Neural progenitor cell (in vitro differentiated cells): ENCODE measurements at places on chromosomes 6 and 20.

GRCh38 chr6:113954653-113955052 lies 16.3 kb downstream of the HDAC2 start:
- no peak for DNase-seq

GRCh38 chr6:138734585-138734984 lies 39.0 kb upstream of the CCDC28A start:
- no peak for DNase-seq

- DNase-seq: no peak
Measured at GRCh38 chr6:111423960-111424846, 58.8 kb downstream of the REV3L start.

DNA sequence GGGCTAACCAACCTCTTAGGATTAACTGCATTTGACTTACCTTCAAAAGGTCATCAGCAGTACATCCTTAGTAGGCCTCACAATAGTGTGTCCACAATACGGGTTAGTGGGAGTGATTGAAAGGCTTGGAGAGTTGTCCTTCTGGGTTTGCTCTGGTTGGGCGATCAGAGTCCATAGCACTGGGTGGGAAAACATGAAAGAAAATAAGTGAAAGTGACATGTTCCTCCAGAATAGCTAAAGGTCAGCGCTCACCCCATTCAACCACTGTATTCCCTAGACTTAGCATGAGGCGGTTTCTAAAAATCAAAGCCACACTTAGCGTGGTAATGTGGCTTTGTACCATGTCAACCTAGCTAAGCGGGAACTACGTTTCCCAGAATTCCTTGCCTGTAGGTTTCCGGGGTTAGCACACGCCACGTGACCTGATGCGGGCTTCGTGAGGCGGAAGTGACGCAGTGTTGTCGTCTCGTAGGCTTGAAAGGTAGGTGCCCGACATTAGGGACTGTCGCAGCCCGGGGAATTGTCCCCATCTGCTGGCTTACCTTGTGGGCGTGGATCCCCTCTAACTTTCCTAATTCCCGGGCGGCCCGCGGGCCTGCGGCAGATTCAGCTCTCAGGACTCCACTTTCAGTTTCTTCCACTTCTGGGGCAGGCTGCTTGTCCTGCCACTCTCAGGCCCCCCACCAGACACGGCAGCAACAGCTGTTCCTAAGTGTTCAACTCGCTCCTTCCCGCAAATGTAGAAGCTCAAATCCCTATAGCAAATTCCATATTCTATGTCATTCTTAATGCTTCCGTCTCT lies 19.8 kb upstream of the SCP2D1 start:
- peak; percentile 93 for DNase-seq

DNA sequence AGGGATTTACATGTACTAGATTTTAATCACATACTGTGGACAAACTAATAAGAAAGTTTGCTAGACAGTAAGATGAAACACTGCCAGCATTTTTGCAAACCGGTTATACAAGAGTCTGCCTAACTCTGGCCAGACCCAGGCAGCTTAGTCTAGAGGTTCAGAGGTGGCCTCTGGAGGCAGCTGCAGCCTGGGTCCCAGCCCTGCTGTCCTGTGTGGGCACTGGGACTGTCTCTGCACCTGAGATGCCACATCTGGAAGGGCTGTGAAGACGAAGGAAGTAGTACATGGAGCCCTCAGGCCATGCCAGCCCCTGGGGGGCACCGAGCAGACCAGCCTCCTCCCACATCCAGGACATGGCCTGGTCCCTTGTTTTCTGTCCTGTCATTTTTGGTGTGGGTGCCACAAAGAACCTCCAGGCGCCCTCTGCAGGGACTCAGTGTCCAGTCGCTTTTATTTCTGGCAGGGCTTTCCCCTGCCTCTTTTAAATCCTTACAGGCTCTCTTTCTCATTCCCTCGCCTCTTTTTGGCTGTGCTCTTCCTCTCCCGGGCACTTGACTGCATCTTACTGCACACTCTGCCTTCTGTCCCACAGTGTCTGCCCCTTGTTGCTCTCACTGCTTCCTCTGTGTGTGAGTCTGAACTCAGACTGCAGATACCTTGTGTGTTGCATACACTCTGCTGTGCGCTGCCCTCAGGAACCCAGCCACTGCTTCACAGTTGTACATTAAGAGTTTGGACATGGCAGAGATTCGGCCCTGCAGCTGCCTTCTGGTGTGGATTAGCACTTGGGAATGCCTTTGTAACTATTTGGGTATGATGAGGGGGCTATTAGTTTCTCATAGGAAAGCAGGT lies 216.7 kb downstream of the ZDHHC14 start:
- peak; percentile 73 for DNase-seq

- DNase-seq: no peak
Measured at GRCh38 chr6:163963205-163964120, 548.9 kb downstream of the QKI start.

- no peak for DNase-seq
Measured at GRCh38 chr20:45358282-45359068, 4.5 kb upstream of the SYS1 start.

- DNase-seq: no peak
Measured at GRCh38 chr6:43216200-43216599, 13.1 kb downstream of the DNPH1 start.

- DNase-seq: no peak
Measured at GRCh38 chr6:35610830-35611229, 77.9 kb downstream of the FKBP5 start.

DNA sequence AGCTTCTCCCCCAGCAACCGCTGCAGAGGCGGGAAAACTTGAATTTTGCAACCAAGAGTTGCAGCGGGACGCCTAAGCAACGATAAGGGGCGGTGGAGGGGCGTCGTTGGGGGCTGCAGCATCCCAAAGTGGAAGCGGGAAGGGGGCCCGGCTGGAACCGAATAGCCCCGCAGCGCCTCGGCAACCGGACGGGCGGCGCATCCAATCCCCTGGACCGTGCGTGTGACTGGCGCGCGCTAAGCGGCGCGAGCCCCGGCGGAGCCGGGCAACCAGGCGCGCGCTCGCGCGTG lies 670 bp upstream of the PARD6B start:
- no peak for DNase-seq
